ENCODE measurements at places on chromosomes 7 and 10. TPM values are rescaled to one million over a fixed set of nuclear protein-coding genes. Genes with fewer than 3 reads are reported as not detected.

DNA sequence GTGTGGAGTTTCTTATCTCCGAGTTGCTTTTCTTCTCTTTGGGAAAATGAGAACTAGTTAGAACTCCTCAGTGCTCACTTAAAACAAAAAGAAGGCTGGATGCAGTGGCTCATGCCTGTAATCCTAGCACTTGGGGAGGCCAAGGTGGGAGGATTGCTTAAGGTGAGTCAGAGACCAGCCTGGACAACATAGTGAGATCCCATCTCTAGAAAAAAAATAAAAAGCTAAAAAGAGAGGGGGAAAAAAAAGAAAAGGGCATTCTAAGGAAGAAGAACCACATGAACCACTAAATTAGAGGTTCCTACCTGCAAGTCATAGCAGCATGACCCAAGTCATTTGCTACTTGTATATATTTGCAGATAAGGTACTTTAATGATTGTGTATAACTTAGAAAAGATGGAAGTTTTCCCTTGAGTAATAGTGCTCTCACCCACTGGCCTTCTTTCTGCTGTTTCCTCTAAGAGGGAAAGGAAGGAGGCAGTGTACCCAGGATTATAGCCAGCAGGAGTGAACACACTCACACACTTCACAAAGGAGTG, 87.8 kb downstream of the CCDC71L start:
- no peak for DNase-seq

GRCh38 chr7:475951-476441, 43.6 kb downstream of the PDGFA start:
- DNase-seq, result no peak

The GPR85 gene
- 0.35 TPM for total RNA-seq

The LRRD1 gene
- total RNA-seq, result not detected

The AKR1E2 gene
- total RNA-seq, result 5.4 TPM

DNA sequence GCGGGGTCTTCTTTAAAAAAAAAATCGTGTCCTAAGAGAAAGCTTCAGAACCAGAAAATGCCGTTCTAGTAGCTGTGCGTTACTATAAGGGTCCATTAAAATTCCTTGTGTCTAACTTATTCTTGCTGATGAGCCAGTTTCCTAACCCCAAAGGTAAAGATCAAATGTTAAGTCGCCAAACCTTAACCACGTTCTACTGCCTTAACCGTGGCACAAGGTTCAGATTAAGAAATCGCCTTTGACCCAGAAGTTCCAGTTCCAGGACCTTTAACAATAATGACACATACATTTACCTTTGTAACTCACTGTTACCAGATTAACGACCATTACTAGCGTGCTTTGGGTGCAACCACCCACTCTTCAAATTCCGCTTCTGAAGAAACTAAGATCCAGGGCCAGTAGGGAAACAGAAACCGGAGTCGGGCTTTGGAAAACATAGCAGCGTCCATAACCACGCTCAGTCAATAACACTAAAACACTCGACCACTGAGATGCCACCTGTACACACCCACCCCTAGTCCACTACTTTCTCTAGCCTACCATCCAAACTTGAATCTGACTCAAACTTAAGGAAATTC, 620 bp downstream of the BET1 start:
- peak; percentile 65 for DNase-seq

The ADAMTS14 gene
- total RNA-seq, result 3.6 TPM

- no peak for DNase-seq
These were observed at the start of gene STAMBPL1 for GRCh38 chr10:88879534-88880281. Gene STAMBPL1, plus strand, starts transcription at chr10:88880245. Its CDS starts 21,464 bp downstream, at chr10:88901709.

GRCh38 chr10:44045020-44045419, 339.9 kb downstream of the CXCL12 start:
- DNase-seq, result no peak

GRCh38 chr10:28677888-28678686, 766 bp downstream of the BAMBI start:
- DNase-seq, result no peak

GRCh38 chr7:158345731-158346130, 241.9 kb downstream of the PTPRN2 start:
- no peak for DNase-seq

The SUN3 gene
- total RNA-seq, result not detected

DNA sequence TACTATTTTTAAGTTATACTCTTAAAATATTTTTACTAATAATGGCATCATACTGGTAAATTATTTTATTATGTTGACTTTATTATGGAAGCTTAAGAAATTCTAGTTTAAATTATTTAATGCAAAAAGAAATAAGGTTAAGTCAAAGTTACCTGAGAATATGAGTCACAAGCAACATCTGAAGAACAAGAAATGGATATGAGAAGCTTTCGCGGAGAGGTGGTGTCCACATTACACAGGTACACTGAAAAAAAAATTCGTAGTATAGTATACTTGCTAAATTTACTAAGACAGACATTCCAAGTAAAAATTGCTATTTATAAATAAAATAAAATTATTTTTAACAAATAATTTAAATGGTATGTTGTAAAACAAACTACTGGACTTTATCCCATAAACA, 143.8 kb downstream of the AVL9 start:
- DNase-seq, result no peak

The PRSS37 gene
- total RNA-seq, result not detected

DNA sequence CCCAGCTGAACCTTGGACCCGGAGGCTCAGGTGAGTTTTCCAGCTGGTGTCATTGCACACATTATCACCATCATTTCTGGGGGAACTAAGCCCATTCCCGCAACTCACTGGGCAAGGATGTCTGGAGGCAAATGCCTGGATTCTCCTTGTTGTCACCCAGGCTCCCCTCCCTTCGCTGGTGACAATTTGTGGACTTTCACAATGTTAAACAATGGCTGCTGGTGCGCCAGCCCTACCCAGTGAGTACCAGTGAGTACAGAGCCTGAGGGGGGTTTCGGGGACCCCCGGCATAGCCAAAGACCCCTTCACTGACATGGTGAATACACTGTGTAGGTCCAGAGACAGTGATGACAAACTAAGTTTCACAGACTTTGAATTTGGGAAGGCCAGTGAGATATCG, 189.2 kb downstream of the ADARB2 start:
- no peak for DNase-seq

DNA sequence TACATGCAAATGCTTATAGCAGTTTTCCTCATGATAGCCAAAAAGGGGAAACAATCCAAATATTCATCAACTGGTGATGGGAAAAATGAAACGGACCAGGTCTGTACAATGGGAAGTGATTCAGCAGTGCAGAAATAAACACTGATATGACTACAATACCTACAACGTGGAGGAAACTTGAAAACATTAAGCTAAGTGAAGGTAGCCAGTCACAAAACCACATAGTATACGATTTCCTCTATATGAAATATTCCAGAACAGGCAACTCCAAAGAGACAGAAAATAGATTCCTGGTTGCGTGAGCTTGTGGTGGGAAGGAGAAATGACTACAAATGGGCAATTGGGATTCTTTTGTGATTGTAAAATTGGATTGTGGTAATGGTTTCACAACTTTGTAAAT, 263.1 kb upstream of the PITRM1 start:
- DNase-seq, result no peak

- peak; percentile 69 for DNase-seq
These were observed 12.6 kb downstream of the HOXA4 start for GRCh38 chr7:27117887-27118491.

GRCh38 chr7:33804140-33804660, 101.1 kb upstream of the BMPER start:
- no peak for DNase-seq

DNA sequence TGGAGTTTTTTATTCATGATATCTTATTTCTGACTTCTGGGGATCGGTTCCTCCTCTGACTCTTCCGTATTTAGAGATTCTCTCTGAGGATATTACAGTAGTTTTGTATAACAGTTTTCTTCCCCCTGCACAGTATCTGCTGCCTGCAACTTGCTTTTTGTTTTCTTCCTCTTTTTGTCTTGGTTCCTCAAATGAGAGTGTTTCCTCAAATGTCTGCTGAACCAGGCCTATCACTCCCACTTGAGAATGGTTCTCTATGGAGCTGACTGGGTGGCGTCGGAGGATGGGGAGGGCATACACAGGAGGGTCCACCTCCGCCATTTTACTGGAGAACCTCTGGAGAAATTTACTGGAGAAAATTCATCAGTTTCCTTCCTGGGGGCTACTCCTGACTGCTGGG, 27.7 kb downstream of the ARHGAP22 start:
- no peak for DNase-seq

GRCh38 chr10:74081192-74081803, 69.3 kb downstream of the AP3M1 start:
- DNase-seq, result peak; percentile 54

- DNase-seq, result no peak
These were observed 279.7 kb downstream of the USP6NL start for GRCh38 chr10:11331726-11332125.

The MMD2 gene
- not detected for total RNA-seq

DNA sequence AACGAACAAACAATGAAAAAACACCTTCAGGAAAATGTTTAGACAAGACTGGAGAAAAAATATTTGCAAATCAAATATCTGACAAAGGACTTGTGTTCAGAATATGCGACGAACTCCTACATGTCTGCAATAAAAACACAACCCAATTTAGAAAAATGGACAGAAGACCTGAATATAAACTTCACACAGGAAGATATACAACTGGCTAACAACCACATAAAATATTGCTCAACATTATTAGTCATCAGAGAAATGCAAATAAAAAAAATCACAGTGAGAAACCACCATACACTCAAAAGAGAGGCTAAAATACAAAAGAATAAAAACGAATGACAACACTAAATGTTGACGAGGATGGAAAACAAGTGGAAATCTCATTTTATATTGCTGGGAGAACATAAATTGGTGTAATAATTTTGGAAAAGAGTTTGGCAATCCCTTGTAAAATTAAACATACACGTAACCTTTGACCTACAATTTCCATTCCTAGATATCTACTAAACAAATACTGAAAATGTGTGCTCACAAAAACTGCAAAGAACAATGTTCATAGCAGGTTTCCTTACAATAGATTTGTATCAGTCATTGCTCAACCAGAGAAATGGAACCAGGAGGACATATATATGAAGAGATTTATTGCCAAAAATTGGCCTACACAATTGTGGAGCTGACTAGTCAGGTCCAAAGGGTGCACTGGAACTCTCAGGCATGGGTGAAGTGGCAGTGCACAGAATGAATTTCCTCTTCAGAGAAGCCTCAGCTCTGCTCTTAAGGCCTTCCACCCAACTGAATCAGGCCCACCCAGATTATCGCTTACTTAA, 82.9 kb upstream of the OGDHL start:
- peak; percentile 69 for DNase-seq

DNA sequence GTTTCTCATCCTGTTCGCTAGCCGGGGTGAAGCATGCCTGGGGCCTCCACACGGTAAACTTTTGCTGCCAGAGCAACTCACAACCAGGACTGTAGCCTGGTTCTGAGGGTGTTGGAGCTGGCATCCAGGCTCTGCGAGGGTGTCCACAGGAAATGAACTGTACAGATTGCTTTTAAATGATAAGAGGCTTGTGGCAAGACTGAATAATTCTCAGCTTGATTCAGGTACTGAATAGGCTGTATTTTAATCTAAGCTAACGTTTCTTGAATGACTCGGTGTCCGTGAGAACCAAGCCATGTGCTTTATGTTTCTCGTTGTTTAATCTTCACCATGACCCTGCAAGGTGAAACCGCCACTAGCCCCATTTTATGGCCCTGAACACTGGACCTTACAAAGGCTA, 49.3 kb downstream of the EEPD1 start:
- no peak for DNase-seq

The ANKRD61 gene
- not detected for total RNA-seq

The POM121L12 gene
- not detected for total RNA-seq

DNA sequence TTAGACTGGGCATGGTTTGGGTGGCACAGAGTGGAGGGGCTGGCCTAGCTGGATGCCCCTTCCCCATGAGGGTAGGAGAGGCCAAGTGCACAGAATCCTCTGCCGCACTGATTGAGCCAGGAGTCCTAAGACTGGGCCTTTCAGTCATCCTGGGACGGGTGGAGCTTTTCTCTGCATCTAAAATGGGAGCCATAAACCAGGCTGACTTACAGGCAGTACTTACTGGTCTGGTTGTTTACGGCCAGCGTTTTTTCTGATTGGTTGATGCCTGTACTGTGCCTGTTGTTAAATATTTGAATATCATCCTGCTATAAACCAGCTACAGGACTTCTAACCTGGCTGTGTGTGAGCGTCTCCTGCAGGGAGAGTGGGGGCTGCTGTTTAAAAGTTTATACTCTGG, 107.8 kb downstream of the CDH23 start:
- DNase-seq, result no peak

The GPR26 gene
- not detected for total RNA-seq

DNA sequence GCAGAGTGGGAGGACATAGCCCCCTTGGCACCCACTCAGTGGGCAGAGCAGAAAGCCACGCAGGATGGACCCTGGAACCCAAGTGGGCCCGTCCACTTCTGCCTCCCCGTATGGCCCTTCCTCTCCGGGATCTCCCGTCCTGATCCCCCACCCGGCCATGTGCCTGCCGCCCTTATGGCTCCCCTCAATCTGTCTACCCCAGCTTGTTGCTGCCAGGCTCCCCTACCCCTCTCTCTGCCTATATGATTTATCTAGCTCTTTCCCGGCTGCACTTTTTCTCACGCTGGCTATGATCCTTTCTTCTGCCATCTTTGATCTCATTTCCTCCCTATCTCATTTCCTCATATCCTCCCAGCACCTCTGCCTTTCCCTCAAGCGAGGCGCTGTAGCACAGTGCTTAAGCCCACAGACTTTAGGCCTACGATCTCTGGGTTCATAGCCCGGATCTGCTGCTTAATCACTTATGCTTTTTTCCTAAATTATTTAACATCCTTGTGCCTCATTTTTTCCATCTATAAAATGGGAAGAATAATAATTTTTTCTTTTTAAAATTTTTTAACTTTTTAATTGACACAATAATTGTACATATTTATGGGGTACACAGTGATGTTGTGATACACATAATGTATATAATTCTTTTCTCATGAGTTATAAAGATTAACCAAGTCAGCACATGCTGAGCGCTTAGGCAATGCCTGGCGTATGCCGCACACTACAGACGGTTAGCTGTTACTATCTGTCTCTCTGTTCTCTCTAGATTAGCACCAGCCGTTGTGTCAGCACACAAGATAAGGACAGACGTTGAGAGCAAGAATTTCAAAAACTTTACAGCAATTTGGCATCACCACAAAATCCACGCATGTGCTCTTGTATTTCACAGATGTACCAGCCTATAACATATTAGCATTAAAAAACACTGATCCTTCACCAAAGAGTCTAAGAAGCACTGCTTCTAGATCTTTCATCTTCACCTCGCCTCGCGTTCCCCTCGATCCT, 18.1 kb downstream of the KCNH2 start:
- no peak for DNase-seq

The NXPH1 gene
- total RNA-seq, result not detected

GRCh38 chr10:34866848-34867247, 51.8 kb upstream of the PARD3 start:
- DNase-seq, result no peak

The C7orf33 gene
- not detected for total RNA-seq

GRCh38 chr10:3814838-3815220, 29.8 kb upstream of the KLF6 start:
- no peak for DNase-seq

GRCh38 chr7:54946764-54947163, 72.1 kb upstream of the EGFR start:
- no peak for DNase-seq

GRCh38 chr10:70255329-70256299, 22.4 kb upstream of the PPA1 start:
- DNase-seq, result peak; percentile 89

- peak; percentile 59 for DNase-seq
These were observed 97.3 kb downstream of the CCDC71L start for GRCh38 chr7:106563466-106564150.

The MSMB gene
- total RNA-seq, result not detected

- DNase-seq, result no peak
These were observed 111.8 kb downstream of the MAPK8 start for GRCh38 chr10:48418189-48418788.

The ZNF800 gene
- 12.3 TPM for total RNA-seq

- DNase-seq, result no peak
These were observed 80.1 kb downstream of the OSBPL3 start for GRCh38 chr7:24899905-24900304.
